ENCODE measurements at places on chromosomes 2 and 18. TPM values are rescaled to one million over a fixed set of nuclear protein-coding genes. Genes with fewer than 3 reads are reported as not detected.
A peak's percentile ranks its signal among the peaks of the same experiment; 100 is the strongest.

- no peak for DNase-seq
These were observed 347.6 kb downstream of the CTNNA2 start for GRCh38 chr2:79860228-79861058.

GRCh38 chr2:171924170-171924942 lies 2.1 kb downstream of the HAT1 start:
- no peak for DNase-seq

Gene FEV
- total RNA-seq: not detected

Gene SP100
- total RNA-seq: 69.0 TPM

- no peak for DNase-seq
These were observed 1529.5 kb downstream of the LRP1B start for GRCh38 chr2:140601342-140601741.

Gene GALNT3
- total RNA-seq: 7.7 TPM

DNA sequence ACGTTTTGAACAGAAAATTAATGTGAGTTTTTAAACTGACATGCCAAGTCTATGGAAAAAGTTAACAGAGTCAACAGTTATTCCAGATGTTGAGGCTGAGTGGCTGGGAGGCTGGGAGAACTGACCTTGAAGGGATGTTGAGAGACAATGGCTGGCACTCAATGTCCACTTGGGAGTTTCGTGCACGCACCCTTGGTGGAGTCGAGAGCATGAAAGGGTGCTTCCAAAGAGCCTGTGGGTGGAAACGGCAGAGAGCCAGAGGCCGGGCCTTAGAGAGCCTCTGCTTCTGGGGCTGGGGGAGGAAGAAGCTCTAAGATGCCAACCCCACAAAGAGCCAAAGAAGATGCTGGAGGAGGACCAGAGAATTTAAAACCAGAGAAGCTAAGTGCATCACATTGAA lies 63.4 kb upstream of the L3MBTL4 start:
- no peak for DNase-seq

- no peak for DNase-seq
These were observed 108.3 kb downstream of the DSEL start for GRCh38 chr18:67408240-67408639.

DNA sequence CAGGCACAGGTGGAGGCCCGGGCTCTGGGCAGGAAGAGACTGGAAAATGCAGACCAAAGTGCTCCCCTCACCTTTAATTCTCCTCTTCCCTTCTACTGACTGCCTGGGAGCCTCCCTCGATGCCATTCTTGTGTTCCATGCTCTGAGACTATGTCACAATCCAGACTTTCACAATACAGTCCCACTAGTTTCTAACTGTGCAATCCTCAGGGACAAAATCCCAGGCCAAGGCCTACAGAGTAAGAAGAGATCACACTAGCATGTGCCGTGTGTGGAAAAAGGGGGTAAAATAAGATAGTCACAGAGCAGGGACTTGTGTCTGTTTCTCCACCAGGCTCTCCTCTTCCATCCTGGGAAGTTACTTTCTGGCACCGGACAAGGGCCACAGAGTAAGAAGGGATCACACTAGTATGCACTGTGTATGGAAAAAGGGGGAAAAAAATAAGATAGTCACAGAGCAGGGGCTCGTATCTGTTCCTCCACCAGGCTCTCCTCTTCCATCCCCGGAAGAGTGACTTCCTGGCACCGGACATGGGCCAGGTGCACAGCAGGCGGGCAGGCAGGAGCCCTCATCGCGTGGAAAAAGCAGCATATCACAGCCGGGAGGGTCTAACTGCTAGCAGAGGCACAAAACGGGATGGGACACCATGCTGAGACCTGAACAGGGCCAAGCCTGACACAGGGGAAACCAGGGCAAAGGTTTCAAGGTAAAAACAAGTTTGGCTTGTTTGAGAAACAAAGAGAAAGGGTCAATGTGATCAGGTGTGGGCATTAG lies 9.6 kb downstream of the CYB5A start:
- no peak for DNase-seq

Gene IRS1
- 5.6 TPM for total RNA-seq

- peak; percentile 10 for DNase-seq
These were observed 845.6 kb upstream of the CNTNAP5 start for GRCh38 chr2:123179526-123179925.

Gene ZFAND2B
- total RNA-seq: 72.7 TPM

DNA sequence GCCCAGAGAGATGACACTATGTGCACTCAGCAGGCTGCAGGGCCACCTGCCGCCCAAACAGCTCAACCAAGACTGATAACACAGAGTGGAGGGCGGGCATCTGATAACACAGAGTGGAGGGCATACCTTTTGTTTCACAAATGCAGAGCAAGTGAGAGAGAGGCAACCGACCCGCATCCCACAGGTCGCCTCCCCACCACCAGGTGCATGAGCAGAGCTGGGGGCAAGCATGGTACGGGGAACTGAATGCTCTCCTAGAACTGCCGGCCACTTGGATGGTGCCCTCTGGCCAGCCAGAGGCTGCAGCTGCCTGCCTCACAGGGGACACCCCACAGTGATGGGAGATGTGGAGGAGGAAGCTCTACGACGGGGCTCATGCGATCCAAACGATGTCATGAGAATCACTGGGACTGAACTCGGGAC lies 49.5 kb downstream of the ANO7 start:
- no peak for DNase-seq

- no peak for DNase-seq
These were observed 435.1 kb downstream of the MTX2 start for GRCh38 chr2:176704282-176704858.

DNA sequence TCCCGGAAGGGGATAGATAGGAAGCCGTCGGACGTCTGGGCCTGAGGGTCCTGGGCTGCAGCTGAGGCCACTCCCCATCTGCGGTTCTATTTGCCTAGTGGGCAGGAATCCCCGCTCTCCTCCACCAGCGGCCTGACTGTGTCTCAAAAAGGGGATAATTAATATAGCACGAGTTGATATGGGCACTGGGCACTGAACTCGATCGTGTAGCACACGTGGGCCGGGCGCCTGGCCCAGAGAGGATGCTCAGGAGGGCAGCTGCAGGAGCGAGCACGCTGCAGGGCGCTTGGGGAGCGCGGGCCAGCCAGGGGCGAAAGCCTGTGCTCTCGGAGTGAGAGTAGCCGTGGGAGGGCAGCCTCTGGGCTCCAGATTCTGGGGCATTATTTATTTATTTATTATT lies 8.8 kb upstream of the GBX2 start:
- DNase-seq: no peak

- DNase-seq: no peak
These were observed 398.0 kb downstream of the TXNL1 start for GRCh38 chr18:56240405-56240804.

GRCh38 chr2:101704816-101705578 lies 7.5 kb downstream of the MAP4K4 start:
- no peak for DNase-seq

- no peak for DNase-seq
These were observed 179.1 kb downstream of the ERBB4 start for GRCh38 chr2:212359425-212360067.

DNA sequence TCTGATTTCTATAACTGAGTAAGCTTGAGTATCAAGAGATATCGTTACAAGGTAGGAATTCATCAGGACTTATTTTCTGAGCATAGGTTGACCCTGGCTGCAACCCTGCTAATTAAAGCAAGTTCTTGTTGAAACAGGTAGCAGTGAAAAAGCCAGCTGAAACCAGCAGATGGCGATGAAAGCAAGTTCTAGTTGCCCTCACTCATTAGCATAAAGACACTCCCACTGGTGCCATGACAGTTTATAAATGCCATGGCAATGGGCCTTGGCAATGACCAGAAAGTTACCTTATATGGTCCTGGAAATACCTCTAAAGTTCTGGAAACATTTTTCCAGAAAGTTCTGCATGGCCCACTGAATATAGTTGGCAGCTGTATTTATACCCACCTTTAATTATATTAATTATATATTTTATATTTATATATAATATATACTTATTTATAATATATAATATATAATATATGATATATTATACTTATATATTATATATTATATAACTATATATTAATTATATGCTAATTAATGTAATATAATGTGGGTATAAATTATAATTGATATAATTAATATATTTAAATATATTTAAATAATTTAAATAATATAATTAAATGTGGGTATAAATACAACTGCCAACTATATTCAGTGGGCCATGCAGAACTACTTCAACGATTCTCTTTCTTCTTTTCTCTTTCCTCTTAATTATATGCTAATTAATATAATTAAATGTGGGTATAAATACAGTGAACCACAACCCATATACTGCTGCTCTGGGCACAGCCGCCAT lies 188.0 kb downstream of the CDH7 start:
- DNase-seq: peak; percentile 39

GRCh38 chr2:174632841-174633622 lies 35.4 kb upstream of the WIPF1 start:
- DNase-seq: no peak

GRCh38 chr2:159256159-159256558 lies 30.3 kb downstream of the WDSUB1 start:
- DNase-seq: no peak

Gene PSMA8
- total RNA-seq: 0.23 TPM

GRCh38 chr2:178392215-178392614 lies 58.8 kb downstream of the PRKRA start:
- peak; percentile 61 for DNase-seq

- no peak for DNase-seq
These were observed 8.2 kb downstream of the ROCK2 start for GRCh38 chr2:11336189-11336588.

GRCh38 chr2:8484502-8485283 lies 197.2 kb upstream of the ID2 start:
- DNase-seq: no peak

DNA sequence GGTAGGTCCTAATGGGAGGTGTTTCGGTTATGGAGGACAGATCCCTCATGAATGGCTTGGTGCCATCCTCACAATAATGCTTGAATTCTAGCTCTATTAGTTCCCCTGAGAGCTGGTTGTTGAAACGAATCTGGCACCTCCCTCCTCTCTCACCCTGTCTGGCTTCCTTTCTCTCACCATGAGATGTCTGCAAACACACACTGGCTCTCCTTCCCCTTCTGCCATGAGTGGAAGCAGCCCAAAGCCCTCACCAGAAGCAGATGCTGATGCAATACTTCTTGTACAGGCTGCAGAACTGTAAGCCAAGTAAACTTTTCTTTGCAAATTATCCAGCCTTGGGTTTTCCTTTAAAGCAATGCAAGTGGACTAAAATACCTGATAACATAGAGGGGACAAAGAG lies 86.6 kb downstream of the RND3 start:
- no peak for DNase-seq

DNA sequence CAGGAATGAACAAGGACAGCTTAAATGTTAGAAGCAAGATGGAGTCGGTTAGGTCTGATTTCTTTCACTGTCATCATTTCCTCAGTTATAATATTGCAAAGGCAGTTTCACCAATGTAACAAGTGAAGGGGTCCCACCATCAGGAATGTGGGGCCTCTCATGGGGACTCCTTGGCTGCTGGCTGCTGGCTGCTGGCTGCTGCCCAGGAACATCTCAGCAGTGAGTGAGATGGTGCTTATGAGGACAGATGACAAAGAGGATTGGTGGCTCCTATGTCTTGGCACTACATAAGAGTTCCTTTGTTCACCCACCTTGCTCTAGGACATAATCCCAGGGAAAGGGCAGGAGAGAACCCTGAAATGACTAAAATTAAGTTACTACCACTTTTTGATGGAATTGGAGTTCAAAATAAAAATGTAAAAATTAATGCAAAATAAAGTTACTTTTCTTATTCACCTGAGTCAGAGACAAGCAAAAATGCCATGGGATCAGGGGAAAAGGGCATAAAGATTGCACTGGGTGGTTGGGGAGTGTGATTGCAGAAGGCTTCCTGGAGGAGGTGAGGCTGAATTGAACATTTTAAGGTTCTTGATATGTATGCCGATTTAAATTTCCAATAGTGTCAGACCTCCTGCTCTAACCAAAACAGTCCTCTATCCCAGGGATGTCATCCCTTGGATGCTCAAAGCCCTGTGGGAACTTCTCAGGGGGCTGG lies 23.4 kb downstream of the TMEM177 start:
- no peak for DNase-seq

- no peak for DNase-seq
These were observed 21.0 kb downstream of the BCL11A start for GRCh38 chr2:60532421-60532820.

Gene RANBP2
- 25.7 TPM for total RNA-seq

GRCh38 chr2:200003444-200003843 lies 48.1 kb downstream of the MAIP1 start:
- DNase-seq: peak; percentile 6

DNA sequence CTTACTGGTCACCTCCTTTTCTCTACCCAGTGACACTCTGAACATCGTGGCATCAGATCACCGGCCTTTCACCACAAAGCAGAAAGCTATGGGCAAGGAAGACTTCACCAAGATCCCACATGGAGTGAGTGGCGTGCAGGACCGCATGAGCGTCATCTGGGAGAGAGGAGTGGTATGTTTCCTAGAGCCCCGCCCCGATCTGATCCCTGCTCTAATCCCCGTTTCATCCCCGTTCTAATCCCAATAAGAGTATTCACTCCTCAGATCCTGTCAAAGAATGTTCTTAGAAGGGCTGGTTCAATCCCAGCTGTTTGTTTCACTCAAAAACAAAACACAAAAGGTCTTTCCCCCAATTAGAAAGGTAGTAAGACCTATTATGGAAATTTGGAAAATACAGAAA lies 30.4 kb upstream of the MAPRE3 start:
- DNase-seq: no peak

Gene KLHL30
- total RNA-seq: not detected

DNA sequence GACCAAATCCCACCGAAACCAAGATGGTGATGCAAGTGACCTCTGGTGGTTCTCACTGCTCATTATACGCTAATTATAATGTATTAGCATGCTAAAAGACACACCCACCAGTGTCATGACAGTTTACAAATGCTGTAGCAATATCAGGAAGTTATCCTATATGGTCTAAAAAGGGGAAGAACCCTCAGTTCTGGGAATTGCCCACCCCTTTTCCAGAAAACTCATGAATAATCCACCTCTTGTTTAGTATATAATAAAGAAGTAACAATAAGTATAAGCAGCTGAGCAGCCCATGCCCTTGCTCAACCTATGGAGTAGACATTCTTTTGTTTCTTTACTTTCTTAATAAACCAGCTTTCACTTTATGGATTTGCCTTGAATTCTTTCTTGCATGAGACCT lies 31.0 kb upstream of the FMNL2 start:
- no peak for DNase-seq

Gene CLEC4F
- not detected for total RNA-seq
